ENCODE measurements at places on chromosomes 2 and 18.

DNA sequence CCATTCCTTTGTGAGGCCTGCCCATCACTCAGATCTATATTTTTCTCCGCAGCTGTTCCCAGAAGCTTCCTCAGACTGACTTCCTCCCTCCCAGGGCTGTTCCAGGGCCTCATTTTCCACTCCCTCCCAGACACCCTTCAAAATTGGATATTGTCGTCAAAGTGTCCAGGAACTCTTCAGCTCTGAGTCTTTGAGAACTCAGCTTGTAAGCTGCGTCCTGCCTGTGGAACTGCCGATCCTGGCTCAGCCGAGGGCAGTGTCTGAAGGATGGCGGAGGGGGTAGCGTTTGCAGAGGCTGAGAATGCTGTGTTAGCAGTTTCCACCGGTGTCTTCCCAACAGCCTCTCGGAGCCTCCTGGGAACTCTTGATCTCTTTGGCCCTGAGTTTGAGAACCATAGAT, 27.1 kb downstream of the NCK2 start:
- no peak for DNase-seq

GRCh38 chr2:221103930-221104329, 468.2 kb downstream of the EPHA4 start:
- no peak for DNase-seq

GRCh38 chr2:175595139-175595538, 406.9 kb downstream of the LNPK start:
- no peak for DNase-seq

- DNase-seq, result no peak
Observed at GRCh38 chr2:219112062-219112406, 48.6 kb downstream of the NHEJ1 start.

DNA sequence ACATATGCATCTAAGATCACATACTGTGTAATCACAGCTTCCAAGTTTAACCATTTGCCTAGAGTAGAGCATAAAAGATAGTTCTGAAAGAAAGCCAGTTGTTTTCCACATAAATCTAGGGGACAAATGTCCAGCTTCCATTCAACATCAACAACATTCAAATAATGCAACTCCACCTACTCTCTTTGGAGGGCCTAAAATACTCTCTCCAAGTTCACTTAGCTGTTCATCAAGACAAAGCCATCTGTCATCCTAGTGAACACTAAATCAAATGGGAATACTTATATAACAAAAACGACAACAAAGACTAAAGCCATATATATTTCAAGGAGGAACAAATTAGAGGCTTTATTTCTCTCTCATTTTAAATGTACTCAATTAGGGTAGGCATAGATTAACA, 221.5 kb upstream of the CDH2 start:
- no peak for DNase-seq

GRCh38 chr2:20061476-20061875, 10.0 kb upstream of the LAPTM4A start:
- no peak for DNase-seq

- no peak for DNase-seq
Observed at GRCh38 chr2:96145848-96146152, 560 bp upstream of the DUSP2 start.

- DNase-seq, result no peak
Observed at GRCh38 chr2:24948506-24948905, 23.2 kb downstream of the DNAJC27 start.

- no peak for DNase-seq
Observed at GRCh38 chr2:22822835-22823234, 562.1 kb upstream of the KLHL29 start.

DNA sequence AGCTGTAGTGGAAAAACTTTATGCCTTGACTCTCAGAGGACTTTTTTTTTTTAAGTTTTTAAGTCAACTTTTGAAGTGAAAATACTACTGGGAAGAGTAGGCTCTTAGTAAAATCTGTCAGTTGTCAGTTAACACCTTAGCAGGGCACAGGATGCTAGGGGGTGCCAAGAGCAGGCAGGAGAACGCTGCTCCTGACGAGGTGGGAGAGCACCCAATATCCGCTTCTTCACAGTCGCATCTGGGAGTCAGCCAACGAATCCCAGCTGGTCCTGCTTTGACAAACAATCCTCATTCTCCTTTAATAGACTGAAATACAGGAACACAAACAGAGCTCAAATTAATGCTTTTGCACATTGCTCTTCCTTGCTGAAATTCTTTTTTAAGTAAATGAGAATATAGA, 709.5 kb upstream of the ACVR2A start:
- no peak for DNase-seq

GRCh38 chr18:67652288-67652687, 135.8 kb upstream of the DSEL start:
- DNase-seq, result no peak

- no peak for DNase-seq
Observed at GRCh38 chr2:159860581-159861310, 62.7 kb upstream of the CD302 start.

DNA sequence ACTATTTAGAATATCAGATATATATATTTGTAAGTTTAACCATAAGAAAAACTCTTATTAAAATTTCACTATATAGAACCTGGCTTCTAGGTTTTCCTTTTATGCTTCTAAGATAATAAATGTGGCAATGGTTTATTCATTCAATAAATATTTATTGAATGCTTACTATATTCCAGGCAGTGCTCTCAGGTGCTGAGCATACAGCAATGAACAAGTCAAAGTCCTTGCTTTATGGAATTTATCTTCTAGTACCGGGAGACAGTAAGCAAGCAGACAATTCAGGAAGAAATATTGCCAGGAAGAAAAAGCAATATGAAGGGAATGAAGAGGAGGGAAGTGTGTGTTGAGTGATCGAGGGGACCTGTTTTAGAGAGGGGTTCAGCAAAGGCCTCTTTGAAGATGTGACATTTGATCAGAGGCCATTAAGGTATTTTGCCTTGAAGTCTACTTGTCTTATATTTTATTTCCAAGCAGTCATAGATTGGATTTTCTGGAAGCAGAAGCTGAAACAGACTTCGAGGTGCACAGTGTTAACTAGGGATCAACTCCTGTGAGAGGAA, 94.5 kb upstream of the LYPD6 start:
- DNase-seq, result no peak

GRCh38 chr2:136534811-136535210, 230.5 kb upstream of the THSD7B start:
- no peak for DNase-seq

DNA sequence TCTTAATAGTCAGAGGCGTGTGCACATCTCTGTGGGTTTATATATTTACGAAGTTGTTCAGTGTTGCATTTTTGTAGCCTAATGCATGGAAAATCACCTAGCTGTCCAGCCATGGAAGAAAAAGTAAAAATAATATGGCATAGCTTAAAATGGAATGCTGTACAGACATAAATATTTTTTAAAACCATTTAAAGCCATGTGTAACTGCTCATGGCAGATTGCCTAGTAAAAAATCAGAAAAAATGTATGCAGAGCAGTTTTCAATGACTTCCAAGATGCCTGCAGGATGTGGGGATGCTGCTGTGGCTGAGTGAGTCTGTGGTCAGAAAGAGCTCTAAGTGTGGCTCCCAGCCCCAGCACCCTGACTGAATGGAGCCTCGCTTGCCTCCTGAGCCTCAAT, 64.8 kb upstream of the ALKAL2 start:
- no peak for DNase-seq

- DNase-seq, result no peak
Observed at GRCh38 chr18:1104181-1104881, 199.7 kb downstream of the ADCYAP1 start.

GRCh38 chr2:14752295-14752694, 119.8 kb downstream of the LRATD1 start:
- DNase-seq, result no peak
